ENCODE measurements at places on chromosomes 16 and 17.

DNA sequence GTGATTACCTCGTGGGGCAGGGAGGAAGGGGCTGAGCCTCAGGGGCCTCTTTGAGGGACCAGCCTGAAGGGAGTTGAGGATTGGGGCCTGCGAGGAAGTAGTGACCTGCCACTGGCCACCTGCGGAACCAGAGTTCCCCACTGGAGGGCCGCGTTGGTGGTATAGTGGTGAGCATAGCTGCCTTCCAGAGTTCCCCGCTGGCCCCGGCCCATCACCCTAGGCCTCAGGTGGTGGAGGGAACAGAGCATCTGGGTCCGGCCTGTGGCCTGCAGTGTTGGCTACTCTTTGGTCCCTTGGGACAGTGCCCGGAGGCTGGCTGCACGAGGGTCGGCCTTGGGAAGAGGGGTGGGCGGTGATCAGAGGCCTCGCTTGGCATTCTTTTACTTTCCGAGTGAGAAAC is 20.5 kb downstream of the MGAT5B start:
- no peak for DNase-seq

GRCh38 chr17:1839516-1839915 is 9.7 kb downstream of the RPA1 start:
- DNase-seq: no peak

GRCh38 chr16:53924331-53925106 is 220.6 kb downstream of the FTO start:
- no peak for DNase-seq

DNA sequence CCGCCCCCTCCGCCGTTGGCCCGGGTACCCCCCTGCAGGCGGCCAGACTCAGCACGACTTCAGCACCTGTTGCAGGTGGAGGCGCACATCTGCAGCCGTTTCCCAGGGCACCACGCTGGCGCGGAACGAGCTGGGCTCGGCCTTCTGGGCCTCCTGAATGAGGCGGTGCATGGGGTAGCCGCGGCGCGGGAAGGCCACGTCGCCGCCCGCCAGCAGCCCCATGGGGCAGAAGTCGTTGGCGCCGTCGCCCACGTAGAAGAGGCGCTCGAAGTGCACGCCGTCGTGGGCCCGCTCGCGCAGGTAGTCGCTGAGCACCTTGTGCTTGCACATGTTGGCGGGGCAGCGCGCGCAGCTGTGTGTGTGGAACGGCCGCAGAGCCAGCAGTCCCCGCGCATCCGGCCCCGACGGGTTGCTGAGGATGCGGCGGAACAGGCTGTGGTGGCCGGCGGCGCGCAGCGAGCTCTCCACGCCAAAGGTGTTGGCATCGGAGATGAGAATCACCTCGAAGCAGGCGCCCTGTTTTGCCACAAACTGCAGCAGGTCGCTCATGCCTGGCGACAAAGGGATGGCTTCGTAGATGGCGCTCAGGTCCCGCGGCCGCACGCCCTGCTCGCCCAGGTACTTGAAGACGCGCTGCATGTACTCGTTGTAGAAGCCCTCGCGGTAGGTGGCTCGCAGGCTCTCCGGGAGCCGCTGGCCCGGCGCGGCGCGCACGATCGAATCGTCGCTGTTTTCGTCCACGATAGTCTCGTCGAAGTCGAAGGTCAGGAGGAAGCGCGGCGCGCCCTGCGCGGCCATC is 6.2 kb downstream of the PHOSPHO1 start:
- DNase-seq: peak; percentile 66

DNA sequence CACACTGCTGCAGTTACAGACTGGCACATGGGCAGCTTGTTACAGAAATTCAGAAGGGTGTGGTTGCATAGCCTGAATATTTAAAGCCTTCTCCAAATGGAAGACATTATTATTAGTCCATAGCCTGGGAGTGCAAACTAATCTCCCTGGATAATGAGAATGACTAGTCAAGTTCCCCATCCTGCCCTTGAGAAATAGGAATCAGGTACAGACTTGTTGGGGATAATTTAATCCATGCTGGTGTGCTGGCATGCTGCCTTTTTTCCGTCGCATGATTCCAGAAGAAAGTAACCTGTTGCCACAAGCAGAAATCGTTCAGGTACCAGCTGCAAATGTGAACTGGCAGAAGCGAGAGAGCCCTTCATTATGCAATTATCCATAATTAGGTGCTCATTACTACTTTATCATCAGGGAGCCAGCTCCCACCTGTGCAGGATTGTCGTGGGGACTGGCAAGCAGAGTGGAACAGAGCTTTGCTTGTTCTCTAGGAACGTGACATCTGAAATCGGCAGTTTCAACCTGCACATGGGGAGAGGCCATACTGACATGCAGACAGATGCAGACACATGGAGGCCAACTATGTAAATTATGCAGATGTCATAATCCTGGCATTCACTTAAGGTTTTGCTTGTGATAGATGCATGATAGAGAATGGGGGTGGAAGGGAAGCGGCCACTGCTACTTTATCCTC is 419.4 kb downstream of the PMP22 start:
- no peak for DNase-seq

DNA sequence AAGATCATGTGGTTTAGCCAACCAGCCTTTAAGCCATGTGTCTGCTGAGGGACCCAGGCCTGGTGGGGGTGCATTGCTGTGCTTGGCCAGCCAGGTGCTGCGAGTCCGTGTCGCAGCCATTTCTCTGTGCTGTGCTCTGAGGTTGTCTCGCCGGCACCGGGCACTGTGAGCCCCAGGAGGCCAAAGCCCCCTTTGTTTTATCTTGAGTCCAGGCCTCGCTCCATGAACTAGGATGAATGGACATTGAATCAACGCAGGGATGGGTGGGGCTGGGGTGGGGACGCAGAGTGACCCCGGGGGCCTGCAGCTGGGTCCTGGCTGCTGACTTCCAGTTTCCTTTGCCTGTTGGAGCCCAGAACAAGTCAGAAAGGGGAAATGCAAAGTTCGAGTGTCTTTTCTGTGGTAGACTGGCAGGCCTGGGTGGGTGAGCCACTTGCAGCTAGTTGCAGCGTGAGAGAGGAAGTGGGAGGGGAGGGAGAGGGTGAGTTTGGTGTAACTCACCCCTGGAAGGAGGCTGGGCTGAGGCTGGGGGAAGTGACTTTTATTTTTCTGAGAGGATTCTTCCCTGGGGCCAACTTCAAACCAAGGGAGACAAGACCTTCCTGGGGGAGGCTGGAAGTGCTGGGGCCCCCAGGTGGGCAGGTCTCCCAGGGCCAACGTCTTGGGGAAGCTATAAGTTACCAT is 324.7 kb downstream of the SEC14L1 start:
- peak; percentile 72 for DNase-seq

GRCh38 chr16:81946206-81946605 is 65.1 kb downstream of the SDR42E1 start:
- no peak for DNase-seq

DNA sequence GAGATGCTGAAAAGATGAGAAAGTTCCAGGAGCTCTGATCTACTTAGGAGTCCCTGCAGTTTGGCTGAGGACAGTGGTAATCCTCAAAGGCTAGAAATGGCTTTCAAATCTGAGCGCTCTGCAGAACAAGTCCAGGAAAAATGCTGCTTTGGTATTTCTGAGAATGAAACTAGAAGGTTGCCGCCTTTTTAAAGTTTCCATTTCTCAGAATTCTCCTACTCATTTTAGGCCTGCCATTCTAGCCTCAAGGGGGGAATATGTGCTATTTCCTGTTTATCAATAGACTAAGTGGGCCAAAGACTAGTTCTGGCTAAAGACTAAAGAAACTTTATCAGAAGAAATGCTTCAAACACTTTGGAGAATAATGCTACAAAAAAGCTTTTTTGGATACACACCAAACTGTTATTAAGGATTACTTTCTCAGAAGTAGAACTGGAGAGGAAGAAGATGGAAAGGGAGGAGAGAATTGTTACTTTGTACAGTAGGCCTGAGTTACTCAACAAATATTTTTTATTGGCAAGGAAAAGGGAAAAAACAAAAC is at the start of gene SLFN12L:
SLFN12L (minus strand) TSS at position 78 of the 541 bp plus-strand sequence. CDS start 15,314 bp downstream, outside the sequence.
- DNase-seq: no peak

DNA sequence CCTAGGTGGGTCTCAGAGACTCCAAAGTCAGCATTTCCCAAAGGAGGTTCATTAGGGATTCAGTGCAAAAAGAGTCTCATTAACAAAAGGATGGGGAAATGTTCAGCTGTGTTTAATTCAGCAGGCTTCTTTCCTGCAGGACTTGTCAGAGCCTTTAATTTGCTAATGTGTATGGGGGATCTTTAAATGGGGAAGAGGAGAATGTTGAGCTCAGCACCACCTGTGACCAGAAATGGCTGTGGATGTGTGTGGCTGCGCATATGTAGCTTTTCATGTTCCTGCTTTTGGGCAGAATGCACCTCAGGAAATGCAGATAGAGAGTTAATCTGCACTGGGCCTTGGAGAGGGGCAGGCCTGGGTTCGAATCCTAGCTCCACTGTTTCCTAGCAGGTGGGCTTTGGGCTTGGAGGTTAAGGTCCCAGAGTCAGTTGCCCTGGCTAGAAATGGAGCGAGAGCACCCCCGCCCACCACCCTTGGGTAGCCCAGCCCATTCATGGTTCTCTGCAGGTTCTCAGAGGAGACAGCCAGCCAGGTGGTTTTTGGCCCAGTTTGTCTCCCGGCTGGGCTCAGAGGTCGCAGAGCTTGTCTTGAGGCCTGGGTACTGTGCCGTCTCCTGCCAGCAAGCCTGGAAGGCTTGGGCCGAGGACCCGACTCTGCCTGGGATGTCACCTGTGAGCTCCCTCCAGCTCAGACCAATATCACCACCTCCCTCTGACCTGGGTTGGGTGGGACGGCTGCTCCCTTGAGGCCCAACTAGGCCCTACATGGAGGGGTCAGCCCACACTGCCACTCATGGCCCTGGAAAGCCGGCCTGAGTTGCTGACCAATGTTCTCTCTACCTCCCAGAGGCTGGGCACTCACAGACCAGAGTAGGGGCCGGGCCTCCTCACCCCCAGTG is 9.3 kb downstream of the ADCY7 start:
- DNase-seq: peak; percentile 18

- no peak for DNase-seq
These were observed 65.7 kb upstream of the AXIN2 start for GRCh38 chr17:65627108-65627507.

DNA sequence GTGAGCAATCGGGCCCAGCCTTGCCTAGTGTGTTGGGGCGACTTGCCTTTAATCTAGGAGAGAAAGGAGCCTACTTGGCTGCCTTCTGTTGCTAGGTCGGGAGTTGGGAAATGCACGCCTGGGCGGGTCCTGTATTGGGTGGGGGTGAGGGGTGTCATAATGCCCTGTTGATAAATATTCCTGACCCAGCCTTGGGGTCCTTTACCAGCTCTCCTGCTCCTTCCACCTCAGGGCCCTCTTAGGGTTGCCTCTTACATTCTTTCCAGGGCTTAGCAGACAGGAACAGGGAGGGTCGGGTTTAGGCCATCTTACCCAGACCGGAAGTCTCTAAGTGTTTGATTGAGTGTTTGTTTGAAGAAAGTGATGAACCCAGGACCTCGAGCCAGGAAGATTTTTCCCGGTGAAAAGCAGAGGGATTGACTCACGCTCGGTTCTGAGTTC is 112.9 kb downstream of the SEC14L1 start:
- no peak for DNase-seq

Measured in activated T-cell treated with anti-CD3 and anti-CD28 coated beads, Interleukin-2, amount 50 U/mL, for 1 hour (primary cell).